T-cell (primary cell): ENCODE measurements at places on chromosomes 4 and X. TPM values are rescaled to one million over a fixed set of nuclear protein-coding genes. Genes with fewer than 3 reads are reported as not detected.
A peak's percentile ranks its signal among the peaks of the same experiment; 100 is the strongest.

DNA sequence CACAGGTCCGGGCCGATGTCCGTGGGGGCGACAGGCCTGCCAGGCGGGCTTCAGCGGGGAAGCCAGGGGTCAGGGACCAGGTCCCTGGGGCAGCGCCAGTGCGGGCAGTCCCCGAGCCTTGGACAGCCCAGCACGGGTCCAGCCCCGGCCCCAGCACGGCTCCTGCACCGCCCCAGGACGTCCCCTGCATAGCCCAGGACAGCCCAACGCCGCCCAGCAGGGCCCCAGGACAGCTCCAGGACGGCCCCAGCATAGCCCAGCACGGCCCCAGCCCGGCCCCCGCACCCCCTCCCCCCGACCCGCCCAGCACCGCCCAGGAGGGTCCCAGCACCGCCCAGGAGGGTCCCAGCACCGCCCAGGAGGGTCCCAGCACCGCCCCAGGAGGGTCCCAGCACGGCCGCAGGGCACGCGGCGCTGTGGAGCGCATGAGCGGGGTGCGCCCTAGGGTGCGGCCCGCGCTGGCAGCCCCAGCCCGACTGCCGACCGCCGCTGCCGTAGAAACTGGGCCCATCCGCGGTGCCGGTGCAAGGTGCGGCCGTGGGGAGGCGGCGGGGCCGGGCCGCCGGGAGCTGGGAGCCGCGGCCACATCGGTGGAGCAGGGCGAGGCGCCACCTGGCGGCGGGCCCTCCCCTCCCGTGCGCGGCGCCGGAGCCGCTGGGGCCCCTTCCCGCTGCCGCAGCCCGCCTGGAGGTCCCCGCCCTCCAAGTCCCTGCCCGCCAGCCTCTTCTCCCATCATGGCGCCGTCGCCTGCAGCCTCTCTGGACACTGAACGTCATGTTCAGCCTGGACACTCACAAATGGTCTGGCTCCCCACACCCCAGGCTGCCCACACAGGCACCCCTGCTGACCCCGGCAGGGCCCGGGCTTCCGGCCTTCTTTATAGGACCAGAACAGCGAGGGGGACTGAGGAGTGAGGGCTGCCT, 106.8 kb upstream of the NKX1-1 start:
- H3K27me3 ChIP-seq = peaks cover 46% of the 10 kb centered on the region
- H3K4me1 ChIP-seq = peaks cover 4% of the 10 kb centered on the region
- H3K27ac ChIP-seq = no peak overlapping the region
- H3K4me3 ChIP-seq = peak overlapping the region; percentile 12

- peaks cover 6% of the 10 kb centered on the region for H3K4me1 ChIP-seq
- no peak overlapping the region for H3K27ac ChIP-seq
- H3K4me3 ChIP-seq = no peak overlapping the region
- no peaks in the 10 kb centered on the region for H3K27me3 ChIP-seq
- no peak for DNase-seq
- no peaks in the 10 kb centered on the region for H3K36me3 ChIP-seq
These were observed 1.8 kb upstream of the TCEANC start for GRCh38 chrX:13651150-13651549.

GRCh38 chr4:168509786-168510185, 12.9 kb downstream of the PALLD start:
- no peaks in the 10 kb centered on the region for H3K27me3 ChIP-seq
- H3K4me3 ChIP-seq = no peak overlapping the region
- no peak overlapping the region for H3K27ac ChIP-seq
- no peaks in the 10 kb centered on the region for H3K36me3 ChIP-seq
- DNase-seq = peak; percentile 36

- H3K4me1 ChIP-seq = no peaks in the 10 kb centered on the region
- no peaks in the 10 kb centered on the region for H3K36me3 ChIP-seq
- H3K4me3 ChIP-seq = no peak overlapping the region
- DNase-seq = no peak
- H3K27ac ChIP-seq = no peak overlapping the region
- no peaks in the 10 kb centered on the region for H3K27me3 ChIP-seq
These were observed 39.2 kb upstream of the HMX1 start for GRCh38 chr4:8910822-8911315.

DNA sequence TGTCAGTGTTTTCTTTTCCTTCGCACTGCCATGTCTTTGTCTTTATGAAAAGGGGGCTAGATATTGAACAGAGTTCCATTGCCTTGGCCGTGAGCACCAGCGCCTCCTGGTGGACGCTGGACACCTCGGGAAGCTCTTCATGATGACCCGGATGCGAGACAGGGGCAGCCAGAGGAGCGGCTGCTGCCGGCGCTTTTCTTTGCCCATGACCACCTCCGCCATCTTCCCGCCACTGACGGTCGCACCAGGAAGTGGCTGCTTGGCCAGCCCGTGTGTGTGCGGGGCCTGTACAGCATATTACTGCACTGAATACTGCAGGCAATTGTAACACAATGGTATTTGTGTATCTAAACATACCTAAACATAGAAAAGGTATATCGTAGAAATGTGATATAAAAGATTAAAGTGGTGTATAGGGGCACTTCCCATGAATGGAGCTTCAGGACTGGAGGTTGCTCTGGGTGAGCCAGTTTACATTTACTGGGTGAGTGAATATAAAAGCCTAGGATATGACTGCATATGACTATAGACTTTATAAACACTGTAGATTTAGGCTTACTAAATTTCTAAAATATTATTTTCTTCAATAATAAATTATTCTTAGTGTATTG, 15.8 kb upstream of the GRIA2 start:
- no peaks in the 10 kb centered on the region for H3K36me3 ChIP-seq
- no peak overlapping the region for H3K4me3 ChIP-seq
- no peak for DNase-seq
- no peaks in the 10 kb centered on the region for H3K27me3 ChIP-seq
- no peak overlapping the region for H3K27ac ChIP-seq
- H3K4me1 ChIP-seq = no peaks in the 10 kb centered on the region

DNA sequence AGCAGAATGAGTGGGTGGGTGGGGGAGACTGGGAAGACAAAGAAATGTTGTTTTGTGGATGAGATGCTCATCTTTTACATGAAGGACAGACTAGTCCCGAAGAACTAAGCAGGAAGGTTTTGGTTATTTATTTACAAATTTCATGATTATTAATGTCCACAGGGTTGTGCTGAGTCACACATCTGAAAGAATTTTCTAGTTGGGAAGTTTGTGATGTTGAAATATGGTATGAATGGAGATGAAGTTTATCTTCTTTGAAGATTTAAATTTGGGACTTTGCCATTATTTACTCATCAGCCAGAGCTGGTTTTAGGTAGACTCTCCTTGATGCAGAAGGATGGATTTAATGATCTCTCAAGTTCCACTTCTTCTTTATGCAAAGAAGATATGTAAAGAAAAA, 75.5 kb downstream of the MOSPD2 start:
- H3K4me1 ChIP-seq = no peaks in the 10 kb centered on the region
- H3K27me3 ChIP-seq = no peaks in the 10 kb centered on the region
- no peak overlapping the region for H3K4me3 ChIP-seq
- no peaks in the 10 kb centered on the region for H3K36me3 ChIP-seq
- H3K27ac ChIP-seq = no peak overlapping the region
- DNase-seq = no peak

- H3K4me3 ChIP-seq = no peak overlapping the region
- DNase-seq = no peak
- peaks cover 23% of the 10 kb centered on the region for H3K27me3 ChIP-seq
- no peaks in the 10 kb centered on the region for H3K36me3 ChIP-seq
- H3K4me1 ChIP-seq = peaks cover 4% of the 10 kb centered on the region
These were observed 29.3 kb downstream of the CRMP1 start for GRCh38 chr4:5863461-5864113.

DNA sequence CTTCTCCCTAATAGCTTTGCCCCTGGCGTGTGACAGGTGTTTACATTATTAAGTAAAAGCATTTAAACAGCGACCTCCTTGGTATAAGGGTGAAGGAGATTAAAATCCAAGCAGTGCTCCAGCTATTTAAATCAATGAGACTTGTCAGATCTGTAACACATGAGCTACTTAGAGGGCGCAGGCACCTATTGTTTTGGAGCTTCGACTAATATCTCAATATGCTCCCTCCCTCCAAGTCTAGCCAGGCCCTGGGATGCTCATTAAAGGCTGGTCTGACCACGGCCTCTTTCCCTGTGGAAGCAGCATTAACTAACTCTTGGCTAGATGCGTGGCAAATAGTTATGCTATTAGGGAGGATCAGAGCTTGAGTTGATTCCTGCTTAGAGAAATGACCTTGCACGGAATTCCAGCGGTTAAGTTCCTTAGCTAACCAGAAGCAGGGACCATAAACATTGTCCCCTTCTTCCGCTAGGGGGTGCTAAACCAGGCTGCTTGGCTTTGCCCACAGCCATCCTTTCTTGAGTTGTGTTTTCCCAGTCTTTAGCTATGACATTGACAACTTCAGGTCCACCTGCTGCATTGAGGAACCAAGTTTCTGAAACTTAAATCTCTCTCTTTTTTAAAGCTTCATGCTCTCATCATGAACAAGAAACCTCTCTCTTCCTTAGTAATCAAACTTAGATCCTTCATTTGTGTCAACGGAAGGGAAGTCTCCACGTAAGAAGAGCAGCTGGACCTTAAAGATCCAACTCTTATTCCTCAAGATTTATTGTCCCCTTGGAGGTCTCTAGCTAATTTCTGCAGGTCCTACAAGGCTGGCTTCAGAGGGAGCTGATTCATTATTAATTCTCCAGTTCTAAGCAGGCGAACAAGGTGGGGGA, 80.7 kb upstream of the IGFBP7 start:
- H3K36me3 ChIP-seq = no peaks in the 10 kb centered on the region
- H3K4me3 ChIP-seq = no peak overlapping the region
- no peak overlapping the region for H3K27ac ChIP-seq
- DNase-seq = no peak
- H3K4me1 ChIP-seq = no peaks in the 10 kb centered on the region

DNA sequence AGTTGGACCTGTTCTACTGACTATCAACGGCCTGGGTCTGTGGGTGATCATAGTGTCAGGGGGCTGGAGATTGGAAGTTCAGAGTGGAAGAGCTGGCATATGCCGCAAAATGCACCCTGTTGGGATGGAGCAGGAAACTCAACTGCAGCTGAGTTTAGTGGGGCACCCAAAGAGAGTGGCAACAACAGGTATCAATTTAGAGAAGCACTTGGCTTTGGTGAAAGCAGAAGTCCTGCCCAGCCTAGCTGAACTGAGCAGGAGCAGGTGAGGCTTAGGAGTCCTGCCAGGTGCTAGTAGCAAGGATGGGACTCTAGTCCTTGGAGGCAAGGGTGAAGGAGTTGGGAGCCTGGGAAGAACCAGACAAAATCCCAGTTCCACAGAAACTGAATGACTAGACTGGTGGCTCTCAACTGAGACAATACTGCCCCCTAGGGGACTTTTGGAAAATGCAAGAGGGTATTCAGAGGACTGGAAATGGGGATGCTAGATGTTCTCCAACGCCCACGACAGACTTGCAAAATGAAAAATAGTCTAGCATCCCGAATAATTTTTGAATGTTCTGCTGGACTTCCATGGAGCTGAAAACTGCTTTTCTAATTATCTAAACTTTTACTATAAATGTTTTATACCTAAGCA, 49.4 kb downstream of the RTL9 start:
- no peaks in the 10 kb centered on the region for H3K4me1 ChIP-seq
- no peak overlapping the region for H3K4me3 ChIP-seq
- DNase-seq = no peak
- no peaks in the 10 kb centered on the region for H3K27me3 ChIP-seq
- H3K36me3 ChIP-seq = no peaks in the 10 kb centered on the region

DNA sequence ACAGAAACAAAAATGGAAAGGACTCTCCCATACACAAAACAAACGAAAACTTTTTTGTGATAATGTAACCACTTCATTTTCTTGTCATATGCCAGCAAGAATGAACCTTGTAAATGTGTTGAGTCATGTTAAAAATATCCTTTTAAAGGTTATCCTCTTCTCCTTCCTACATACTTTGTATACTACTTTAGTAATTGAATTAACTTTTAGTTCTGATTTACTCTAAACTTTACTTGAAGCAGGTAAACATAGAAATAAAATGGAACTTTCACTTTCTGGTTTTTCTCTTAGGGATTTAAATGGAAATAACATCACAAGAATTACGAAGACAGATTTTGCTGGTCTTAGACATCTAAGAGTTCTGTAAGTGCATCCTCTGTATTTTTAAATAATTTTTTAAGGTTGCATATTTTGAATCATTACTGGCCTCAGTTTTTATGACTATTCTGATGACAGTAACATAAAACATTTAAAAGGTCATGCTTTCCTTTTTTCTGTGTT, 4.7 kb downstream of the SLIT2 start:
- DNase-seq = no peak
- H3K4me1 ChIP-seq = peaks cover 9% of the 10 kb centered on the region
- H3K27ac ChIP-seq = no peak overlapping the region
- H3K4me3 ChIP-seq = no peak overlapping the region
- H3K36me3 ChIP-seq = no peaks in the 10 kb centered on the region
- peaks cover 9% of the 10 kb centered on the region for H3K27me3 ChIP-seq

- no peak for DNase-seq
- H3K4me1 ChIP-seq = no peaks in the 10 kb centered on the region
- peaks cover 13% of the 10 kb centered on the region for H3K27me3 ChIP-seq
These were observed 2.1 kb downstream of the UCHL1 start for GRCh38 chr4:41258783-41259182.

DNA sequence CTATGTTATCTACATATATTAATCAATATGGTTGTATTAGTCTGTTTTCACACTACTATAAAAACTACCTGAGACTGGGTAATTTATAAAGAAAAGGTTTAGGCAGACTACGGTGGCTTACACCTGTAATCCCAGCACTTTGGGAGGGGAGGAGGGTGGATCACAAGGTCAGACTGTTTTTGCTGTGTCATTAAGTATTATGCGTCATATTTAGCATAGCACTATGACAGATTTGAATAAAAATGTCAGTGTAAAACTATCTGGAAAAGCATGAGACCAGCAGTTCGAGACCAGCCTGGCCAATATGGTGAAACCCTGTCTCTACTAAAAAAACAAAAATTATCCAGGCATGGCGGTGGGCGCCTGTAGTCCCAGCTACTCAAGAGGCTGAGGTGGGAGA, 209.7 kb upstream of the ARHGAP24 start:
- no peak overlapping the region for H3K4me3 ChIP-seq
- no peak for DNase-seq
- H3K27me3 ChIP-seq = no peaks in the 10 kb centered on the region

DNA sequence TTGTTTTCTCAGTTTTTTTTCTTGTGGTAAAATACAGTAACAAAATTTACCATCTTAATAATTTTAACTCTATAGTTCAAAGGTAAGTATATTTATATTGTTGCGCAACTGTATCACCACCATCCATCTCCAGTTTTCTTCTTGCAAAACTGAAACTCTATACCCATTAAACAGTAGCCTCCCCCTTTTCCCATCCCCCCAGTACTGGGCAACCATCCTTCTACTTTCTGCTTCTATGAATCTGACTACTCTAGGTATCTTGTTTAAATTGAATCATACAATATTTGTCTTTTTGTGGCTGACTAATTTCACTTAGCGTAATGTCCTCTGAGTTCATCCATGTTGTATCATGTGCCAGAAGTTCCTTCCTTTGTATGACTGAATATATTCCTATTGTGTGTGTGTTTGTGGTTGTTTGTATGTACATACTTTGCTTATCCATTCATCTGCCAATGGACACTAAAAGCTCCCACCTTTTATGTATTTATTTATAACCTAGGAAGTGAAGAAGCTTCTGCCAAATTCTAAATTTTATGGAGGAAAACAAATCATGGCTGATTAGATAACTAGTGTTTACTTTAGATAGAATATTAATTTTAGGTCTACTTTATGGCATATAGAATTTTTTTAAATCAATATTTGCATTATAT, 10.0 kb downstream of the ABHD18 start:
- no peak for DNase-seq
- no peaks in the 10 kb centered on the region for H3K4me1 ChIP-seq
- H3K27ac ChIP-seq = no peak overlapping the region
- H3K36me3 ChIP-seq = no peaks in the 10 kb centered on the region
- H3K27me3 ChIP-seq = no peaks in the 10 kb centered on the region

Gene LPAR4
- not detected for total RNA-seq

Gene S100G
- total RNA-seq = not detected

Gene GPR82
- not detected for total RNA-seq

Gene KIT
- total RNA-seq = 5.4 TPM

Gene ZFP92
- 0.60 TPM for total RNA-seq

Gene SOX3
- not detected for total RNA-seq

Gene HTN3
- not detected for total RNA-seq
